ENCODE measurements at places on chromosomes 1 and 21. TPM values are rescaled to one million over a fixed set of nuclear protein-coding genes. Genes with fewer than 3 reads are reported as not detected.
A peak's percentile ranks its signal among the peaks of the same experiment; 100 is the strongest.

- no peak for DNase-seq
Observed at GRCh38 chr1:212752252-212752933, 39.2 kb downstream of the NSL1 start.

DNA sequence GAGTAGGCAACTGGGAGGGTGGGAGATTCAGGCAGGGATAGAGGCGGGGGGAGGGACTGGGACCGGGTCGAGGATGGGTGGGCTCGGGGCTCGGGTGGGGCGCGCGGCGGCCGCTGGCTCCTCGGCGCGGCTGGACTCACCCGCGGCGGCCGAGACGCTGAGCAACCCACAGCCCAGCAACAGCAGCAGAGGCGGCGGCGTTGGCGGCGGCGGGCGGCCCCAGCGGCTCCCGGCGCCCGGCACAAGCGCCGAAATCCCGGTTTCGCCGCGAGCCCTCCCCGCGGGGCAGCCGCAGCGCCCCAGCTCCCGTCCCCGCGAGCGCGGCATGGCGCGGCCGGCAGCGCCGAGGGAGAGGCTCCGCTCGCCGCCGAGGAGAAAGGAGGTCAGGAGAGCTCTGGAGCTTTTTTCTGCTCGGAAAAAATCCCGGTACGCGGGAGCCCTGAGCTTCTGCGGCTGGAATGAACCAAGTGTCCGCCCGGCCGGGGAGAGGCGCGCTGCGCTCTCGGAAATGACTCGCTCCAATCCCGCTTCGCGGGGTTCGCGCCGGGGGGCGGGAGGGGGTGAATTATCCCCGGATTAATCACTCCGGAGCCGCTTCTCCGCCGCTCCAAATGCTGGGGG lies at the start of gene CSMD2:
CSMD2 (minus strand) TSS at position 460 of the 621 bp plus-strand sequence; CDS start at position 327, 133 bp downstream.
- no peak for DNase-seq

The DPH2 gene
- total RNA-seq: 38.9 TPM

DNA sequence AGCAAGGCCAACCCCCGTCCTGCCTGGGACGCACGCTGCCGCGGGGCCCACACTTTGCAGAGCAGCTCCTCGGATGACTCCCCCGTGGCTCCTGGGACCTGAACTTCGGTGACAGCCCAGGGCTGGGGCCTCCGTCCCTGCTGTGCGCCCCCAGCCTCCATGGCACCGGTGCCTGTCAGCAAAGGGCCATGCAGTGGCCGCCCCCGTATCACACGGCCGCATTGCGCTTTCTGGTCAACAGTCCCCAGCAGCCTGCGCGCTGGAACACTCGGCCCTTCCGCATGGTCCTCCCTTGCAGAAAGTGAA lies 18.0 kb downstream of the NADK start:
- DNase-seq: no peak

DNA sequence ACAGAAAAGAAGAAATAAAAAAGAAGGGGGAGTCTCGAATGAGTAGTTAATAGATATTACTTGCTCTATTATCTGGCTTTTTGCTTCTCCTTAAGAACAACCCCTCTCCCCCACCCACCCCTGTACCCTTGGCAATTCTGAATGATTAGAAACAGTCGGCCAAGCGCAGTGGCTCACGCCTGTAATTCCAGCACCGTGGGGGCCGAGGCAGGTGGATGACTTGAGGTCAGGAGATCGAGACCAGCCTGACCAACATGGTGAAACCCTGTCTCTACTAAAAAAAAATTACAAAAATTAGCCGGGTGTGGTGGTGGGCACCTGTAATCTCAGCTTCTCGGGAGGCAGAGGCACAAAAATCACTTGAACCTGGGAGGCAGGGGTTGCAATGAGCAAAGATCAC lies 42.7 kb downstream of the GATAD2B start:
- DNase-seq: no peak

GRCh38 chr1:209486861-209487593 lies 96.5 kb upstream of the CAMK1G start:
- DNase-seq: peak; percentile 84

DNA sequence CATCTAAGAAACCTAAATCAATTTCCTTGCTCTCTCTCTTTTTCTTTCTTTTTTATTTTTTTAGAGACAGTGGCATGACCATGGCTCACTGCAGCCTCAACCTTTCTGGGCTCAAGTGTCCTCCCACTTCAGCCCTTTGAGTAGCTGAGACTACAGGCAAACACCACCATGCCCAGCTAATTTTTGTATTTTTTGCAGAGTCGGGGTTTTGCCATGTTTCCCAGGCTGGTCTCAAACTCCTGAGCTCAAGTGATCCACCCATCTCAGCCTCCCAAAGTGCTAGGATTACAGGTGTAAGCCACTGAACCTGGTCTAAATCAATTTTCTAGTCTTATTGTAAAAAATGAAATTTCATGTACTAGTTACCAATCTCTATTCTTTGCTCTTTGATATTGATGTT lies 108.9 kb downstream of the LHX8 start:
- DNase-seq: no peak

The TOR1AIP2 gene
- total RNA-seq: 166 TPM

GRCh38 chr1:183273300-183273699 lies 87.2 kb downstream of the LAMC2 start:
- peak; percentile 50 for DNase-seq

DNA sequence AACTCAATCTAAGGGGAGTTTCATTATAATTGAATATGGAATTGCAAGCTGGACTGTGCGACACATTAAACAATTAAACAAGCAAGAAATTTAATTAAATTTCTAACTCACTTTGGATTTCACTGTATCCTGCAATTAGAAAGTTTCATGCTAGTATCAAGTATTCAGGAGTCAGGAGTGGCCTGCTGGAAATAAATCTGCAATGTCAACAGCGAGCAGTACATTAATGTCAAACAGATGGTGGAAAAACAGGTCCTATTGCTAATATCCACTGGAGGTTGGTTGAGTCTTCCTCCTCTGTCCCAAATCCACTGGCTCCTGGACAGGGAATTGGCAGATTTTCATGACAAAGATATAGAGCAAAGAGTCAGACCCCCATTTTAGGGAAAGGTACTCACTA lies 237.1 kb downstream of the VAV3 start:
- no peak for DNase-seq

DNA sequence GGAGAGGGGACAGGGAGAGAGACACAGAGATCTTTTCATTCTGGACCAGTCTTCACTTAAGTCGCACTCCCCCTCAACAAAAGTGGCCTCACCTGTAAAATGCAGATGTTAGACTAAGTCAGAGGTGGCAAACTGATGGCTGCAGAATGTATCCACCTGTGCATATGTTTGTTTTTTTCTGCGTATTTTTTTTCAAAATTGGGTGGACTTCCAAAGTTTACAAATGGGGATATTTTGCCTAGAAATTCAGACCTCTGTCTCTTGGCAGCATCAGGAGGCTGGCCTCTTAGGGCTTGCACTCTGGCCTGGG lies 525.0 kb downstream of the MATN1 start:
- no peak for DNase-seq

The CYP4A22 gene
- total RNA-seq: not detected

Measured in MCF 10A (cell line).